NCI-H1417 treated with DMSO at 0.1 percent for 48 hours (cell line): ENCODE measurements at places on chromosomes 2 and 18.

DNA sequence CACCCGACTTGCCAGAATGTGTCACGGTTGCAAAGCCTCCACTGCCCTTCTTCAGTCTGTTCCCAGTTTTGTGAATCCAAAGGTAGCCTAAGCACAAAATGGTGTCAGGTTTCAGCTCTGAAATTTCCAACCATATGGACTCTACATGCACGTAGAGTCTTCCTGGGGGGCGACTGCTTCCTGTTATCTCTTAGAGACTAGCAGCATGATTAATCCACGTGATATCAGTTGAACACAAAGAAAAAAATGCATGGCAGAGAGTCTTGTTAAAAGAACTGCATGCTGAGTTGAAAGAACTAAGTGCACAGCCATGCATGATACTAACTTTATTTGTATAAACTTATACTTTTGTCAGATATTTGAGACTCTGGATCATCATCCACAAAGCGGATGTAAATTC is 404.4 kb downstream of the SOCS6 start:
- DNase-seq: no peak

GRCh38 chr2:159044804-159045286 is 76.4 kb downstream of the TANC1 start:
- no peak for DNase-seq

- no peak for DNase-seq
Measured at GRCh38 chr18:41410006-41410405, 545.0 kb upstream of the PIK3C3 start.

GRCh38 chr2:18395555-18395954 is 164.9 kb downstream of the RDH14 start:
- DNase-seq: no peak

- no peak for DNase-seq
Measured at GRCh38 chr2:795531-796041, 118.4 kb upstream of the TMEM18 start.

DNA sequence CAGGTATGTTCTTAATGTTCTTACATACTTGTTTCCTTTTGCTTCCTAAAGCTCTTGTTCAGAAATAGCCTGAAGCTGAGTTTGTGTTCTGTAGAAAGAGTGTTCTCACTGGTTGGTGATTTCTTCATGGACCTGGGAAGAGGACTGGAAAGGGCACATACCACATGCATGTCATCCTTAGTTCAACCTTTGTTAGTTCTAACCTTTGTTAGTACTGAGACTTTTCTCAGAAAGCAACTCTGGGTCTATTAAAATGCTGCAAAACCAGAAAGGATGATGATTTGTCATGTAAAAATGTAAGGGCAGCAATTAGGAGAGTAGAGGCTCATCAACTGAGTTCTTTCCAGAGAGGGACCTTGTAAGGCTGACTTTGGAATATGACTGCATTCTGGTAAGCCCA is 2.5 kb upstream of the FAP start:
- DNase-seq: no peak

DNA sequence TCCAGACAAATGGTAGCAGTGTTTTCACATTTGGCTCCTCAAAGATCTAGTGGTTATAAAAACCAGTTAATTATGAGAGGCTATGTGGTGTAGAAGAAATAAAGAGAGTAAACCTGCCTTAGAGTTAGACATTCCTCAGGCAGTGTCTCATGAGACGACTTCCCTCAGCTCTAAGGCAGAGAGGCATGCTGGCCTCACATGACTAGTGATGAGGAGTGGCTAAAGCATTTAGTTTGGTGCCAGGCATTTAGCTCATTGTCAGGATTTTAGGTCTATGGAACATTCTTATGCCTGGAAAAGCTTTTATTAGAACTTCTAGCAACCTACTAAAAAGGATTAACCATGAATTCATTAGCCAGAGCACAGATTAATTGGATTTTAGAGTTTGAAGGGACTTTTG is 90.3 kb downstream of the RPRM start:
- DNase-seq: no peak

GRCh38 chr2:200026332-200027230 is 71.2 kb downstream of the MAIP1 start:
- DNase-seq: no peak

DNA sequence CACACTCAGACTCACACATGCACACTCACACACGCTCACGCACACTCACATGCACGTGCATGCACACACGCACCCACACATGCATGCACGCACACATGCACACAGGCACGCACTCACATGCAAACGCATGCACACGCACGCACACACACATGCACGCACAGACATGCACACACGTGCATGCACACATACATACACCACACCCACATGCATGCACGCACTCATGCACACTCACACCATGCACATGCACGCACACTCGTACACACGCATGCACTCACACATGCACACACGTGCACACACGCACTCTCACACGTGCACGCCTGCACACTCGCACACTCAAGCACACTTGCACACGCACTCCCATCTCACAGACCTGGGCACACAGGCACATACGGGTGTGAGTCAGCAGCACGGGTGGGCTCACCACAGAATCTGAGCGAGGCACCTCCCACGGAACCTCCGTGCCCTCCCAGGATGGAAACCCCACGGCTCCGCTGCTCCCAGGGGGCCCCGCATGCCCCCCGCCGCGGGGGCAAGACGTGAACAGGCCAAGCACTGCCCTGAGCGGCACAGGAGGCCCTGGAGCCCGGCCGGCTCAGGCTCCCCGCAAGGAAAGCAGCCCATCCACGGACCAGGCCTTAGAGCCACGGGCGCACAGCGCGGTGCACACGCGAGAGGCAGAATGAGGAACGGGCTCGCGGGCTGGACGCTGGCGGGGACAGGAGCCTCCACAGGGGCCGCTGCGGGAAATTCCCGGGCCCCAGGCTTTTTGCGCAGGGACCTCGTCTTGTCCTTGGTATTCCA is 8.4 kb upstream of the KCNG2 start:
- DNase-seq: no peak

GRCh38 chr18:79875531-79875919 is 75.9 kb downstream of the SLC66A2 start:
- no peak for DNase-seq
